B cell (primary cell): ENCODE measurements at places on chromosomes 5 and 9. TPM values are rescaled to one million over a fixed set of nuclear protein-coding genes. Genes with fewer than 3 reads are reported as not detected.

DNA sequence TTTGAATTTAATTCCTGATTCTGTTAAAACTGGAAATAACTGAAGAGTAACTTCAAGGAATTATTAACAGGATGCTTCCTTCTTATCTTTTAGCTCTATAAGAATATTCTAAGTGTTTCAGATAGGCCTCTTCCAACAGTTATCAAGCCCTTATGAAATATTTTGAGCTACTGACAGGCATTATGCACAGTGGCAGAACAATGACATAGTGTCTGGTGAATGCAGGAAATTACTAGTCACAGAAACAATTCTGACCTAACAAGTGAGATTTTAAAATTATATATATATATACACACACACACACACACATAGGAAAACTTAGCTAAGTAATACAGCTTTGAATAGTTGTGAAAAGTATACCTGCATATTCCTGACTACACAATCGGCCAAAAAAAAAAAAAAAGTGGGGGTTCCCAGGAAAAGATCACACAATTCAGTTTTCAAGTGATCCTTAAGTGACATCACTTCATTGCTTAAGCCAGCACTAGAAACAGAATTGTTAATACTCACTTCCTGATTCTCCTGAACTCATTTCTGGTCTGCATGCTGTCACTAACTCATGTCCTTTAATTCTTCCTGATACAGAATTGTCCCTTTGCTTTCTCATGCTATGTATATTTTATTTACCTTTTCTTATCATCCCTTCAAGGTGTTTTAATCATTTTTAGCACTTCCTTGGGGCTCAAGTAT is 77.3 kb downstream of the SLC25A46 start:
- H3K4me1 ChIP-seq, result no peaks in the 10 kb centered on the region
- no peak overlapping the region for H3K27ac ChIP-seq
- DNase-seq, result no peak
- no peaks in the 10 kb centered on the region for H3K36me3 ChIP-seq
- H3K27me3 ChIP-seq, result no peaks in the 10 kb centered on the region

DNA sequence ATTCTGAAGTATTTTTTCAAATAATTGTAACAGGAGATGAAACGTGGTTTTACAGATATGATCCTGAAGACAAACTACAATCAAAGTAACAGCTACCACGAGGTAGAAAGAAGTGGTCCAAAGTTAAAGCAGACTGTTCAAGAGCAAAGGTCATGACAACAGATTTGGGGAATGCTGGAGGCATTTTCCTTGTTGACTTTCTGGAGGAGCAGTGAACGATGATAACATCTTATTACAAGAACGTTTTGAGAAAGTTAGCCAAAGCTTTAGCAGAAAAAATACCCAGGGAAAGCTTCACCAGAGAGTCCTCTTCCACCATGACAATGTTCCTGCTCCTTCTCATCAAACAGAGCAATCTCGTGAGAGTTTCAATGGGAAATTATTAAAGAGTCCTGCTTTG is 145.4 kb upstream of the NREP start:
- H3K36me3 ChIP-seq, result no peaks in the 10 kb centered on the region
- DNase-seq, result no peak
- H3K4me3 ChIP-seq, result no peak overlapping the region
- no peaks in the 10 kb centered on the region for H3K4me1 ChIP-seq

DNA sequence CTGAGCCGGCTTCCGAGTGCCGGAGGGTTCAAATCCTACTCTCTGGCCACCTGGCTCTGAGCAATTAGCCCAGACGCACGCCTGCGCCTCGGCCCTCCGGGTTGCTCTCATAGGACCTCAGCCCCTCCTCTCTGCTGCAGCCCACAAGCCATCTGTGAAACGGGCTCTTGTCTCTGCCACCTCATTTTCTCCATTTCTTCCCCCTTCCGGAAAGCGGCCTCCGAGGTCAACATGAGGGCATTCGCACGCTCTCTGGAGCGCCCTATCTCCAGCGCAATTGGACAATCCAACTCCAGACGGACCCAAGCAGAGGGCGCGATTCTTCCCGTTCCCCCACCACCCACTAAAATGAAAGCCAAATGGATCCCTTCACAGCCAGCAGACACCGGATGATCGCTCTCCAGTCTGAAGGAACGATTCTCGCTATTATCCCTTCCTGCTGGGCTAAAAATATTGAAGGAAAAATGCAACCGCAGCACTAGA is 41.5 kb downstream of the VAV2 start:
- no peak overlapping the region for H3K4me3 ChIP-seq
- no peak for DNase-seq

DNA sequence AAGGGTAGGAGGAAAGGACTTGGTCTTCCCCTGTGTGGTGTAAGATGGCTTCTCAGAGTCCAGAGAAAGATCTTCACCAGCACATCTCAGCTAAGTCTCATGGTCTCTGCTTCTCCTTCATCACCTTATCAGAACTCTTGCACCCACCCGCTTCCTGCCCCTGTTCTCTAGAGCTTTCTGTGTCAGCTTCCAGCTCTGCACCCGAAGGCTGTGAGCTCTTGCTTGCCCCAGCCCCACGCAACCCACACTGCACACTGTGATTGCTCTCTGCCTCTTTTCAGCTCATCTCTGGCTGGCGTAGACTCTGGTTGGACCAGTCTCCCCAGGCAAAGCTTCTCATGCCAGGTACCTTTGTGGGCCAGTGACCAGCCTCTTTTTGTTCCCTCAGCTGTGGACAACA is 93.2 kb upstream of the RAPGEF1 start:
- no peak overlapping the region for H3K4me3 ChIP-seq
- H3K27ac ChIP-seq, result no peak overlapping the region
- H3K27me3 ChIP-seq, result no peaks in the 10 kb centered on the region
- DNase-seq, result no peak
- H3K4me1 ChIP-seq, result no peaks in the 10 kb centered on the region

DNA sequence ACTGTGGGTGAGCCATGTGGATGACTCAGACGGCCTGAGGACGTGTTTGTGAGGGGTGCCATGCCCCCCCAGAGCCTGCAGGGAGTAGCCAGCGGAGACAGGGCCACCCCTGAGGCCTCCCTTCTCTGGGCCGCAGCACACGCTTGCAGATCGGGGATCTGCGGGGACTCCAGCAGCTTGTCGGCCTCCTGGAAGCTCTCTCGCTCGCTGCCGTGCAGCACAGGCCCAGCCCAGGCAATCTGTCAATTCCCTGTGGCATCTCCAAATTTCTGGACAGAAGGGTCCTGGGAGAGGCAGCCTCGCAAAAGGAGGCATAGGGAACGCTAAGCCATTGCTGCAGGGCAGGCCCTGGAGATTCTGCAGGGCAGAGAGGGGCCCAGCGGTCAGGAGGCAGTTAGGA is 21.2 kb downstream of the FLT4 start:
- no peaks in the 10 kb centered on the region for H3K27me3 ChIP-seq
- H3K27ac ChIP-seq, result no peak overlapping the region
- DNase-seq, result no peak
- H3K4me3 ChIP-seq, result no peak overlapping the region
- H3K36me3 ChIP-seq, result no peaks in the 10 kb centered on the region
- H3K4me1 ChIP-seq, result no peaks in the 10 kb centered on the region

DNA sequence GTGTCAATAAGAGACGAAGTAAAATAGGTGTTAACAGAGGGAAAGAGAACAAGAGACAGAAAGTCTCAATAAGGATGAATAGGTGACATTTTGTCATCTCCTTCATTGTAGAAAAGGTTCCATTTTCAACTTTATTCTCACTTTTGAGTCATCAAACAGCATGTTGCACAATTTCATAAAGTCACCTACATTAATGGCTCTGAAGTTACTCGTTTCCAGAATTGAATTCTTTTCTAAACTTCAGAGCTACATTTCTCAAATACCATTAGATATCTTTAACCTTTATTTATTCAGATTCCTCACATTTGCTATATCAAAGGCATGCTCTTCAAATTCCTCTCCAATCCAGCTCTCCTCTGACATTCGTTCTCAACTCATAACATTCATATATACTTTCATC is 13.1 kb downstream of the ADAMTS6 start:
- H3K27me3 ChIP-seq, result no peaks in the 10 kb centered on the region
- H3K4me3 ChIP-seq, result no peak overlapping the region
- DNase-seq, result no peak
- no peaks in the 10 kb centered on the region for H3K36me3 ChIP-seq
- H3K27ac ChIP-seq, result no peak overlapping the region
- no peaks in the 10 kb centered on the region for H3K4me1 ChIP-seq

DNA sequence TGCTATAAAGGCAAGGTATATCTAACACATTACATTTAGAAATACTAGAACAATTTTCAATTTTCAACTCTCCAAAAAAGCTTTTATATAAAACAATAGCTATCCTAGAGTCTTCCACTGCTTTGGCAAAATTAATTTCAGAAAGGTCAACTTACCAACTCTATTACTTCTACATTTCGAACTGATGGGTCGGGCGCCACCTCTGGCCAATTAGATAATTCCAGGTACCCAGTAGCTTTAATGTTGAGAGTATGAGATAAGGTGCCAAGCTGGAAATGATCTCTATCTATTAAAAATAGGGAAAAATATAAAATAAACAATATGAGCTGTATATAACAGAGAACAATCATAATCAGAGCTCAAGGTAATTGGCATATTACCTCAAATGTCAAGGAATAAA is 166.6 kb downstream of the AP3B1 start:
- no peaks in the 10 kb centered on the region for H3K4me1 ChIP-seq
- DNase-seq, result peak; percentile 19
- H3K4me3 ChIP-seq, result no peak overlapping the region
- H3K27ac ChIP-seq, result no peak overlapping the region
- H3K36me3 ChIP-seq, result peaks cover 5% of the 10 kb centered on the region
- no peaks in the 10 kb centered on the region for H3K27me3 ChIP-seq

BBLN gene
- 101 and 148 TPM in 2 replicates for polyA plus RNA-seq
